NAMALWA (cell line): ENCODE measurements at places on chromosomes 6 and 20.

- no peak for DNase-seq
Measured at GRCh38 chr6:77334093-77334492, 129.2 kb downstream of the HTR1B start.

DNA sequence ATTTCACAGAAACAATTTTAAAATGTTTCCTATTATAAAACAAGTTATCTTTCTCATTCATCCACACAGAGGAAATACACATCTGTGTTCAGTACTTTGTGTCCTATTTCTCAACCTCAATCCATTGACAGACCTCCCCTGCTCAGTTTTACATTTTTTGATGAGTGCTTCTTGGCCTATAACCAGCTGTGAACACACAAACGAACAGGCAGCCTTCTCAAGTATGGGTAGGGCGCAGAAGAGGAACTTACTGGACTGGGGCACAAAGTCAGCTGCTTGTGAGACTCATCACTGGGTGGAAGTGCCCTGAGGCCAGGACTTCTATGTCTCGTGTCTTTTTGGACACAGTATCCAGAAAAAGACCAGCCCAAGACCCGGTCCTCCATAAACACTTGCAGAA is 2.8 kb downstream of the RPS6KA2 start:
- DNase-seq: peak; percentile 49

GRCh38 chr6:89539779-89540178 is 98.8 kb downstream of the LYRM2 start:
- DNase-seq: no peak

DNA sequence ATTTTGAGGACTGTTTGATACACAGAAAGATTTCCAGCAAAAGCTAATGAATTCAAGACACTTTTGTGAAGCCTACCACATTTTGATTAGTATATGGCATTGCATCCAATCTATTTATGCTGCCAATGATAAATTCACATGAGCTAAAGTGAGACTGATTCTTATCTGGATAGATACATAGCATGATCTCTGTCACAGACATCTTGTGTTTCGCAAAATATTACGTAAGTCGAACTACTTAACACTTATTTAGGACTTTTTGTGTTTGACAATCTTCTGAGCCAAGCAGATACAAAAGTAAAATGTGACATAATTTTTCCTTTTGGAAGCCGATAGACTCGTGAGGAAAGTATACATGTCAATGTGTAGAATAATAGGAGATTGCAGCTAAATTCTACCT is 251.6 kb downstream of the HACE1 start:
- no peak for DNase-seq

GRCh38 chr6:25042536-25042935 is 106.8 kb upstream of the RIPOR2 start:
- DNase-seq: no peak

DNA sequence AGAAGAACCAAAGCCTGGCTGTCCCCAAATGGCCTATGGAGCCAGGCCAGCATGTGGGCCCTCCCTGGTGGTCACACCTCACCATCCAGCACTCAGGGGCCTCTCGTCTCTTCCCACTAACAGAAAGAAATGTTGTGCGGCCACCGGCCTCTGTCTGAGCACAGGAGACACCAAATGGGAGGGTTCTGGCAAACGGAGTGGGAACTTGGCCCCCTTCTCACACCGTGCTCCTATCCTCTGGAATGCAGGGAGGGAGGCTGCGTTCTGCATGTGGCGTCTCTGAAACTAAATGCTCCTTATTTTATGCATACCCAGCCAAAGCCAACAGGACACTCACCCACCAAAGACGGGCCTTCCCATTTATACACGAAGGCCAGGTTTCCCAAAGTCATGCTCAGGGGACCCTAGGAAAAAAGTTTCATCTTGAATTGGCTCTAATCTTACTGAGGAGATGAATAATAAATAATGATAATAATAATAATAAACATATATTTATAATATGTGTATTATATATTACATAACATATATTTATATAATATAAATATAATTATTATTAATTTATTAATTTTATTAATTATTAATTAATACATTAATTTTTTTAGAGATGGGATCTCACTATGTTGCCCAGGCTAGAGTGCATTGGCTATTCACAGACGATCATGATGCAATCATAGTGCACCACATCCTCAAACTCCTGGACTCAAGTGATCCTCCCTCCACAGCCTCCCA is 102.4 kb downstream of the FOXF2 start:
- DNase-seq: no peak

DNA sequence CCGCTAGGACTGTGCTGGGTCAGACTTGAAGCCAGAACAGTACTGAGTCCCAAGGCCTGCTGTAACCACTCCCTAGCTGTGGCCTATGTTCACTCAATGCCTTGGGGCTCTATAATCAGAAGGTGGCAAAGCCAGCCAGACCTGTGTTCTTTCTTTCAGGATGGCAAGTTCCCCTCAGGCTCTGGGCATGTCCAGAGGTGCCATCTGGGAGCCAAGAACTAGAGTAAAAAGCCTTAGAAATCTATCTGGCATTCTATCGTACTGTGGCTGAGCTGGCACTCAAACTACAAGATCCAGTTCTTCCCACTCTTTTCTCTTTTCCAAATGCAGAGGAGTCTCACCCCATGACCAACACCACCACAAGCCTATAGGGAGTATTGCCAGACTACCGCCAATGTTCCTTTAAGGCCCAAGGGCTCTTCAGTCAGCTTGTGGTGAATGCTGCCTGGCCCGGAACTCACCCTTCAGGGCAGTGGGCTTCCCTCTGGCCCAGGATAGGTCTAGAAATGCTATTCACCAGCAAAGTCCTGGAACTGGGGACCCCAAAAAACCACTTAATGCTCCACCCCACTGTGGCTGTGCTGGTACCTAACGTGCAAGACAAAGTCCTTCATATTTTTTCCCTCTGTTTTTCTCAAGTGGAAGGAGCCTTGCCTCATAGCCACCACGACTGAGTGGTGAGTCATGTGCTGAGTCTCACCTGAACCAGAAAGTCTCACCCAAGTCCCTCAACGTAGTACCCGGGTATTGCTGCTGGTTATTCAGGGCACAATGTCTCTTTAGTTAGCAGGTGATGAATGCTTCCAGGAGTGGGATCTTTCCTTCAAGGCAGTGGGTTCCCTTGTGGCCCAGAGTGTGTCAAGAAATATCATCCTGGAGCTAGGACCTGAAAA is 8.6 kb upstream of the SIRPB2 start:
- DNase-seq: no peak

GRCh38 chr6:45001663-45002062 is 326.5 kb upstream of the RUNX2 start:
- no peak for DNase-seq

- DNase-seq: no peak
Measured at GRCh38 chr6:515267-515666, 123.7 kb downstream of the IRF4 start.

GRCh38 chr20:14555676-14556075 is 218.3 kb upstream of the FLRT3 start:
- DNase-seq: no peak

DNA sequence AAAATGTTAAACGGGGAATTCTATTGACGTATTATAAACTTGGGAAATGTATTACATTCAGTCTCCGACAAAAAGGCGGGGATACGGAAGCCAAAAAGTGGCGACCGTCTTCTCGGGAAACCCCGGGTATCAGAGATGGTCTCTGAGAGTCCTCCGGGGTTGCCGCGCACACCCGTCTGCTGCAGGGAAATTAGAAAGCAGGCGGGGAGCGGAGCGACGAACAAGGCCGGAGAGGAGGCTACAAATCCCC is 1.5 kb downstream of the SALL4 start:
- no peak for DNase-seq

GRCh38 chr6:134447423-134447822 is 129.5 kb upstream of the SGK1 start:
- DNase-seq: no peak

GRCh38 chr20:58429303-58429702 is 40.3 kb downstream of the VAPB start:
- DNase-seq: no peak

- no peak for DNase-seq
Measured at GRCh38 chr6:39684790-39685488, 40.3 kb downstream of the KIF6 start.

- DNase-seq: peak; percentile 35
Measured at GRCh38 chr6:30735668-30736314, 6.7 kb downstream of the FLOT1 start.

- DNase-seq: no peak
Measured at GRCh38 chr6:37540390-37540789, 40.7 kb upstream of the CCDC167 start.

- no peak for DNase-seq
Measured at GRCh38 chr6:78995946-78996345, 82.1 kb downstream of the PHIP start.

- no peak for DNase-seq
Measured at GRCh38 chr6:6414931-6415330, 94.5 kb upstream of the F13A1 start.

- DNase-seq: no peak
Measured at GRCh38 chr6:141968632-141969031, 164.1 kb upstream of the GJE1 start.

DNA sequence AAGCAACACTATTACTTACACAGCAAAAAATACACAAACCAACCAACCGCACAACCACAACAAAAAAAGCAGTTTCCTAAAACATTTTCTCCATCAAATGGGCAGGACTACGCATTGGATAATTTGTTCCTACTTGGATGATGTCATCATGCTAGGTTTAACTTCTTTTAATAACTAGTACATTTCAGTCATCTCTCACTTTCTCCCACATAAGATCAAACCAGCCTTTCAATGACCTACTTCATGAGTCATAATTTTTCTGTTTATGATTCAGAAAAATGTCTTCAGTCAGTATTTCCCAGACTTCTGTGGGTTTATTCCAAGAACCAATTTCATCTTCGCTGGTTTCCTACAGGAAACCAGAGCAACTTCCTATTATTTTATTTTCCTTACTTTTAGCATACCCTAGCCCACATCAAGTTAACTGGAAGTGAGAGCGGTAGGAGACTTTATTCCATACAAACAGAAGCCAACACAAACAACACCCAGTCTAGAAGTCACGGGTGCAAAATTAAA is 134.2 kb downstream of the GMDS start:
- DNase-seq: no peak

DNA sequence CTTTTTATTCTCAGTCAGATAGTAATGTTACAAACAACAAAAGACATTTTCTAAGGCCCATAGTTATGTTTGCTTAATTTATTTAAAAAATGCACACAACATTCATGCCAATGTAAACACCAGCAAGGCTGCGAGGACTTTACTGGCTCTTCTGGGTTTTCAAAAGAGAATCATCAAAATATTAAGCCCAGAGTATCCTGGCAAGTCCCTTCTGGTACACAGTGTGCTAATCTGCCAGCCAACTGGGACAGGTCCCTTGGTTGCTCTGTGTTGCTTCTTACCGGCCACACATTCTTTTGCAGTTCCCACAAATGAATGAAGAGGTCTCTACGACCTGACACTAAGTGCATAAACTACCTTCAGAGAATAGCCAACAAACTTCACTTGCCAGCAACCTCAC is 42.6 kb upstream of the SPDEF start:
- no peak for DNase-seq

- DNase-seq: no peak
Measured at GRCh38 chr6:152099446-152100182, 292.1 kb downstream of the ESR1 start.

DNA sequence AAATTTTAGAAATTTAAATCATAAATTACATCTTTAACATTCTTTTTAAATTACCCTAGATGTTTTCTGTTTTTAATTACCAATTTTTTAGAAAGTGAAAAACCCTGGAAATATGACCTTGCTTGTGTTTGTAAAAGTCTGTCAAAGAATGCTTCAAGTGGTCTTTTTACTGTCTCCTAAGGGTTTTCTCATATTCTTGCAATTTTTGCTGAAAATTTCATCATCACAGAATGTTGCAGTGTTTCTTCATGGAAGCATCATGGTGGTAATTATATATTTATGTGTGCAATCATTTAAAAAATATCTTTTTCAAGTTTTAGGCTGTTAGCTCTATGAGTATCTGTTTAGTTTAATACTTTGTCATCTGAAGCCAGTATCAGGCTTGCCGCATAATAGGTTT is 178.2 kb downstream of the HDGFL1 start:
- DNase-seq: no peak

- DNase-seq: no peak
Measured at GRCh38 chr20:467755-468154, 5.4 kb upstream of the TBC1D20 start.

- peak; percentile 28 for DNase-seq
Measured at GRCh38 chr6:157569543-157569942, 188.6 kb downstream of the ZDHHC14 start.

DNA sequence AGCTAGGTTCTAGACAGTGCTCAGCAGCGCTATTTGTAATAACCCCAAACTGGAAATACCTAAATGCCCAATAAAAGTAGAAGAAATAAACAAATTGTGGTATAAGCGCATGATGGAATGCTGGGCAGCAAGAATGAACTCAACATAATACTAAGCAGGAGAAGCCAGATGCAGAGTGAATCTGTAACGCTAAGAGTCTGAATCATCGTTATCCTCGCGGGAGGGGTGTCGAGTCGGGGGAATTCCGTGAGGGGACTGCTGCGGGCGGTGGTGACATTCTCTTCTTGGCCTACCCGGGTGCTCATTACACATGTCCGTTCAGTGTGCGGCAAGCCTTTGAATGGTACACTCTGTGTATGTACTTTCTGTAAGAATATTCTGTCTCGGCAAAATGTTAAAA is 83.7 kb downstream of the SULF2 start:
- no peak for DNase-seq

GRCh38 chr6:121582262-121582661 is 146.8 kb downstream of the GJA1 start:
- DNase-seq: no peak

DNA sequence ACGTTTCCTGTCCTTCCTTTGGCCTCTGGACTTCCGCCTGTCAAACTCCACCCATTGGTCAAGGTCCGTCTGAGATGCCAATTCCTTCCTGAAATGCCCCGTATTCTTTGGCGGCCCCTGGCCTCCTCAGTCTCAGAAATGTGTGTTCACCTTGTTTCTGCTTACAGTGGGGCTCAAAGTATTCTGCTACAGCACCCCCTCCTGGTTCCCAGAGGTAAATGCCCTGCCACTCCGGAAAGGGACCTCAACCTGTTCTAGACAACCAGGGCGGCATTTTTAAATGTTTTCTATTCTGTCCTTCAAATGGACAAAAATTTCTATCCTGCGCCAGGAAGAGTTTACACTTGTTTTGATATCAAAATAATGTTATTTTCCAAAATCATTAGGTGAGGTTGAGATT is 12.1 kb upstream of the PAX1 start:
- peak; percentile 18 for DNase-seq

GRCh38 chr20:46040902-46041535 is 12.0 kb downstream of the SLC12A5 start:
- DNase-seq: peak; percentile 50

- no peak for DNase-seq
Measured at GRCh38 chr20:4369798-4370124, 351.9 kb upstream of the PRND start.

GRCh38 chr6:2940010-2940850 is 31.1 kb downstream of the SERPINB6 start:
- no peak for DNase-seq

GRCh38 chr20:16528078-16528477 is 45.2 kb downstream of the KIF16B start:
- DNase-seq: no peak

- DNase-seq: no peak
Measured at GRCh38 chr6:165774903-165775601, 112.0 kb upstream of the PDE10A start.

GRCh38 chr6:131565056-131565455 is 8.0 kb upstream of the ARG1 start:
- peak; percentile 26 for DNase-seq
